Stimulated activated CD4-positive, alpha-beta T cell treated with anti-CD3 and anti-CD28 coated beads, Interleukin-15, amount 100 ng/mL, for 24 hours (primary cell): ENCODE measurements at places on chromosomes 12 and 14.

- no peak for DNase-seq
Measured at GRCh38 chr12:50103351-50103750, 457 bp upstream of the GPD1 start.

DNA sequence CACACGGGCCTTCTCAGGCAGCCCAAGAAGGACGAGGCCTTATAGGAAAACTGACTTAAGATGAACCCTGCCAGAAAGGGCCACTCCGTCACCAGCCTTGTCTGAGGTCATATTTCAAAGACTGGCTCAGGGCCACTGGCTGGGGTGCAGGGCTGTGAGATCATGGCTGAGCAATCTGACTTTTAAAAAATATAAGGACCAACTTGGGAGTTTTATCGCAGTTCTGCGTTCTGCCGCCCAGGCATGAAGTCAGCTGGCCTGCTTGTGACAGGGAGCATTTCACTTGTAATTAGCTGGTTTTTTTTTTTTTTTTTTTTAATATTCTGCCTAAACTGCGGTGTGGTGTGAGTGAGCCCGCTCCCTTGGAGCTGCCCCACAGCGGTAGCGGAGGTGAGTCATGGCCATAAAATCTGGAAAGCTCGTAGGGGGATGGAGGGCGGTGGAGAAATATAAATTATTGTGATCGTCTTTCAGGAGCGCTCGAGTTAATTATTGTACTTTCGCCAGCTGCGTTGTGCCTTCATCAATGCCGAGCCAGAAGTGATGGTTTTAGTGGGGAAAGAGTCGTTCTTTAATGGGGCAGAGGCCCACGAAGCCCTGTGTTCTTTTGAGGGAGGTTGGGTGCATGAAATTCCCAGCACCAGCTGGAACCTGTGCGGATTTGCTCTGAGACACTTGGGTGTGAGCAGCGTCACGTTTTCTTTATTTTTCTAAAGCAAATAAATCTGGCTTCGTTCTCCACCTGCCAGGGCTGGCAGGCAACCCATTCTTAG lies 231.9 kb downstream of the C12orf75 start:
- DNase-seq, result no peak

DNA sequence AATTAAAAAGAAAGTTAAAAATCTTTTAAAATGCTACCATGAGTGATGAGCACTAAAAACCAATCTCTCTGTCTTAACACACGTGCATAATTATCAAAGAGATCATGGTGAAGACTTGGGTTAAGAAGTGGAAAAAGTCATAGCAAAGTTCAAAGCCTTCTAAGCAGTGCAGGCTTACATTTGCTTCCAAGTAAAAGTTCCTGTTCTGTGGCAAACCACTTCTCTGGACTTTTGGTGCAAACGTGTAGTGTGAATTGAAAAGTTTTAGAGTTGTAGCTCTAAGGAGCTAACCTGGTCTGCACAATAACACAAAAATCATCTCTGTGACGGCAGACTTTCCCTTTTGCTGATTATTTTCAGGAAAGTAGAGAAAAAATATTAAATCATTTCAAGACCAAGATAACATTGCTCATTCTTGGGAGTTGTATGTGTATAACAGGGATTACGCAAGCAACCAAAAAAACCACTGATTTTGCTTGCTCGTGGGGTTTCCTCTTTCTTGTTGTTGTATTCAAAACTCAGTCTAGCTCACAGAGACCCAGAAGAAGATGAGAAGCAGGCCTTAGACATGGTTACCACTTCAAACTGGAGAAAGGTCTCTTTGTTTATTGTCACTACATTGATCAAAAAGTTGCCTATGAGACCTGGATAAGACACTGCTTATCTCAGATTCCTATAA lies 2.3 kb upstream of the GLIPR1 start:
- DNase-seq, result peak; percentile 28

DNA sequence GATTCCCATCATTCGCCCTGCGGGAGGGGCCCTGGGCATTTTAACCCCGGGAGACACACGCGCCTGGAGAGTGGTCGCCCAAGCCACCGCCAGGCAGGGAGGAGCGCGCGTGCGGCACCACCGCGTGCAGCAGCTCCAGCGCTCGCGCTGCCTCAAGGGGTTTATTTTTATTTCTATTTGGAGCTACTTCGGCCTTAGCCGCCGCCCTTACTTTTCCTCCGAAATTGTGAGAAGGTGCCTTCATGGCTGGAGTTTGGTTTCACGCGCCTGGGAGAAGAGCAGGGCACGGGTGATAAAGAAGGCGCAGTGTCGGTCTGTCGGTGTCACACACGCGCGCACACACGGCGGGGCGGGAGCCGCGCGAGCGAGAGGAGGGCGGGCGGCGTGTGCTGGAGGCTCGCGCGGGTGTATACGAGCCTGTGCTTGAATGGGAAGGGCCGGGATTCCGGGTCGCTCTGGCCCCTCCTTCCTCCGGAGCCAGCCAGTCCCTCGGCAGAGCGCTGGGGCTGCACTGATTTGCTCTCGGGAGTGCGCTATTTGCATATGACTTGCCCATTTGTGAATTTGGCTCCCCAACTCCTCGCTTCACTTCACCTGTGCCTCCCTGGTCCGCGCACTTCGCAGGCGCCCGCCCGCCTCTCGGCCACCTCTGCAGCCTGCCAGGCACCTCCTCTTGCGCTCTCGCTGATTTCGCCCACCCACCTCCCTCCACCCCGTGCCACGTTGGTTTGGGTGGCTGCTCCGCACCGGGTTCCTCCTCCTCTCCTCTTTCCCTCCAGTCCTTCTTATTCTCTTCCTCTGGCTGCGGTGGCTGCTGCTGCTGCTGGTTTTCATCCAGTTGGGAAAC lies 932.3 kb downstream of the DIO2 start:
- DNase-seq, result peak; percentile 2

GRCh38 chr14:69269381-69269780 lies 9.4 kb downstream of the GALNT16 start:
- no peak for DNase-seq
